NCI-H1092 treated with DMSO at 0.1 percent for 48 hours (cell line): ENCODE measurements at places on chromosomes 7 and 10.
A peak's percentile ranks its signal among the peaks of the same experiment; 100 is the strongest.

DNA sequence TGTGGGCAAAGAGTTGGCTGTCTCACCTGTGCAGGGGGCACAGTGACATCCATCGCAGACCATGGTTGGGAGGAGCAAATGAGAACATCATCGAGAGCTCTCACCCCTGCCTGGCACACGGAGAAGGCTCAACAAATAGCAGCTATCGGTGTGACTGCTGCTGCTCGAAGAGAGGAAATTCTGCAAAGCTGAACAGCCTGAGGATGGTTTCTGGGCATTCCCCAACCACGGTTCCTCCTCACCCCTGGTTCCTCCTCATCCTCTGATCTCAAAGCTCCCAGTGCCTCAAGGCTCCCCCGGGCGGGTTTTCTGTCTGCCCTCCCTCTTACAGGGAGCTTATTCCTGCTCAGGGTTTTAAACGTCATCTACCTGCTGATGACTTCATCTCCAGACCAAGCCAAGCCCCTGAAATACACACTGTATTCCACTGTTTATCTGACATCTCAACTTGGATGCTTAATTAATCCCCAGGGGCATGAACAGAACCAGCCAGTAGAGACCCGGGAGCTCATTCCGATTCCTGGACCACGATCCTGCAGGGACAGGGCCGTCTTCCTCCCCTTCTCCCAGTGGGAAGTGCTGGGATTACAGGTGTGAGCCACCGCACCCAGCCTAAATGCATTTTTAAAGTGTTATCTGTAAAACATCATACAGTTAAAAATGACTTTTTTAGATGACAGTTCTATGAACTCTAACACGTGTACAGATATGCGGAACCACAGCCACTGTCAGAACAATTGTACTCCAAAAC lies 19.5 kb upstream of the NOM1 start:
- no peak for DNase-seq

DNA sequence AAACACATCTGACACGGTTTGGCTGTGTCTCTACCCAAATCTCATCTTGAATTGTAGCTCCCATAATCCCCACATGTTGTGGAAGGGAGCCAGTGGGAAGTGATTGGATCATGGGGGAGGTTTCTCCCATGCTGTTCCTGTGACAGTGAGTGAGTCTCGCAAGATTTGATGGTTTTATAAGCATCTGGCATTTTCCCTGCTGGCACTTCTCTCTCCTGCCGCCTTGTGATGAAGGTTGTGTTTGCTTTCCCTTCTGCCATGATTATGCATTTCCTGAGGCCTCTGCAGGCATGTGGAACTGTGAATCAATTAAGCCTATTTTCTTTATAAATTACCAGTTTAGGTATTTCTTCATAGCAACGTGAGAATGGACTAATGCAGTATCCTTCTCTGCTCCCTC lies 5.9 kb upstream of the HTR5A start:
- no peak for DNase-seq

GRCh38 chr10:70777063-70777875 lies 7.9 kb downstream of the TBATA start:
- DNase-seq: no peak

DNA sequence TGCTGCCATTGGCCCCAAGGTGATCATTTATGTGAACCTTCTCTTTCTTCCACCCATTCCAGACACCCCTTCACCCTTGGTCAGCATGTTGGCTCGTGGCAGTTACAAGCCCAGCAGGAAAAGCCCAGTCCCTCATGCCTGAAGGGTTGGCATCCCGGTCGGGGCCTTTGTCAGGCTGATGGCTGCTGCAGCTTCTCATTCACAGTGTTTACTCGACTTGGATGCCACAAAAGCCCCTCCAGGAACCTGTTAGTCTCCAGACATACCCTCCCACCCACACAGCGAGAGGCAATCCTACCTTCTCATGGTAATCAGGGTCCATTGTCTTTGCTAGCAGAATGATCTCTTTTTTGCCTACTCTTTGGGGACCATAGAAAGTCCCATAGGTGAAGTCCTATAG lies 200.8 kb upstream of the PFKP start:
- DNase-seq: no peak

GRCh38 chr7:159030490-159031134 lies 114.1 kb downstream of the VIPR2 start:
- peak; percentile 82 for DNase-seq

GRCh38 chr10:97828721-97829120 lies 20.9 kb upstream of the GOLGA7B start:
- DNase-seq: no peak
